ENCODE measurements at places on chromosomes 12 and 14.

GRCh38 chr12:11500188-11500860 lies 105.0 kb upstream of the PRB2 start:
- DNase-seq: peak; percentile 47

DNA sequence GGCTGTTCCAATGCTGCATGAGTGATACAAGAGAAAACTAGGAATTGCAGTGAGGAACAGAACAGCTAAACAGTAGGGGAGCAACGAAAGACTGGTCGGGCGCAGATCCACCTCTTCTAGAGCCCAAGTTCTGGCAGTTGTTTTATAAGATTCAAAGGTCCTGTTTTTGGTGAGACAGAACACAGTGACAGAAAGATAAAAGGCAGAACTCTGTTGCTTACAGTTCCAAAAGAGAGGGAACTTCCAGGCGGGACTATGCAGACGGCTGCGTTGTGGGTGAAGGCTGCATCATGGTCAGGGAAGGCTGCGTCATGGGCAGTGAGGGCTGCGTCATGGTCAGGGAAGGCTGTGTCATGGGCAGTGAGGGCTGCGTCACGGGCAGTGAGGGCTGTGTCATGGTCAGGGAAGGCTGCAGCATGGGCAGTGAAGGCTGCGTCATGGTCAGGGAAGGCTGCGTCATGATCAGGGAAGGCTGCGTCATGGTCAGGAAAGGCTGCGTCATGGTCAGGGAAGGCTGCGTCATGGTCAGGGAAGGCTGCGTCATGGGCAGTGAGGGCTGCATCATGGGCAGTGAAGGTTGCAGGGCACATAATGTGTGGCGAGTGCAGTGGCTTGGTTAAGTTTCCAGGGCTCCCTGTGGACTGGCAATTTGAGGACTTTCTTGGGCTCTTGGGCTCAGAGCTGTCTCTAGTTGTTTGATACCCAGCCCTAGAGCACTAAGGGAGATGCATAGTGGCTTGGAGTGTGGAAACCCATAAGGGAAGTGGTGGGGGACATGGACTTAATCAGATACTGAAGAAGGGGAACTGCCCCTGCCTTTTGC lies 619.9 kb downstream of the AACS start:
- no peak for DNase-seq

GRCh38 chr14:92718664-92719063 lies 29.8 kb downstream of the LGMN start:
- no peak for DNase-seq

- DNase-seq: no peak
Observed at GRCh38 chr12:11798856-11799501, 149.5 kb downstream of the ETV6 start.

DNA sequence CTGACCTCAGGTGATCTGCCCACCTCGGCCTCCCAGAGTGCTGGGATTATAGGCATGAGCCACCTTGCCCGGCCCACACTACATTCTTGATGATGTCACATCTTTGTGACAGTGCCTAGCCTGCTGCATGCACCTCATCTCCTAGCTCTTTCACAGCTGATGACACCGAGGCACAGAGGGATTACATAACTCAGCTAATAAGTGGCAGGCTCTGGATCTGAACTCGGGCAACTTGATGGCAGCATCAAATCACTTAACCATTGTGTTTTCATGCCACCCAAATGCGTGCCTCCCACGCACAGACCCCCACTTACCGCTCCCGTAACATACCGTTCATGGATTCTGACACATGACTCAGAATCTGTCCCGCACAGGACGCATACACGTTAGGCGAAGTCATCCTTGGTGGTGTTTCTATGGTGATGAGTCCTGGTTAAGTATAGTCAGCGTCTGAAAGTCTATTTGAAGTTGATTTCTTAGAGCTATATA lies 7.4 kb downstream of the TMEM120B start:
- DNase-seq: no peak

- DNase-seq: no peak
Observed at GRCh38 chr12:31245822-31246469, 80.0 kb downstream of the SINHCAF start.

GRCh38 chr14:102363182-102363943 lies 622 bp downstream of the TECPR2 start:
- DNase-seq: peak; percentile 7

DNA sequence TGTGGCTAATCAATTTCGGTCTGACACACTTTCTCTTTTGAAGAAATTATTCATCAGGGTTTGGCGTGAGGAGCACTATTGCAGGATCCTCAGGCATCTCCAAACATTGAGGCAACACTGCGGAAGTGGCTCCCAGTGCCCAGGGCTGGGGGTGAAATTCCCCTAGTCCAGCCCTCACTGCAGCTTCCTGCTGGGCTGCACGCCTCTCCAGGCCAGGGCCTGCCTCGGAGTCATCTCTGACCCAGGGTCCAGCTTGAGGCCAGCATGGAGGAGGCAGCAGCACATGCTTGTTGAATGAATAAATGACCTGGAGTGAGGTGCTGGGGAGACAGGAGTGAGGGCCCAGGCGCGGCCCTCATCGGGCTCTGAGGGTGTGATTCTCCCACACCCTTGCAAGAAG lies 36.0 kb upstream of the TDRD9 start:
- DNase-seq: no peak

DNA sequence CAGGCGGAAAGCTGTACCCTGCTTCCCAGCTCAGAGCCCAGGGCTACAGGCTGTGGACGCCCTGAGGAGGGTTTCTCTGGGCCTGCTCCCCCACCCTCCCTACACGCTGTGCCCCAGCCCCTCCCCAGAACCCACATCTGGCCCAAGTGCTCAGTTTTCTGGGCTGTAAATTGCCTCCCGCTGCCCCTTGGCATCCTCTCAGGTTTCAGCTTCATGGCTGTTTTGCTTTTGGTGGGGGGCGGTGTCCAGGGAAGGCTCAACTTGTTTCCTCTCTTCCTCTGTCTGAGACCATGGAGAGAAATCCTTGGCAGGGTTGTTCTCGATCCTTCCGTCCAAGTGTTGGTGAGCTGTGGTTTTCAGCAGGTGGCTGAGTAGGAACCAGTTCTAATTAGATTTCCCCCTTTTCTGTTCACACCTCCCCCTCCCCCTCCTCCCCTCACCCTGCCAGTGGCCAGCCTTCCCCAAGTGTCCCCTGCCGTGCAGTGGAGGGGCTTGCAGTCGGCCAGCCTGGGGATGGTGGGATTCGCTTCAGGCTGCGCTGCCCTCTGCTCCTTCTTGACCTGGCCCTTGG lies 61.8 kb downstream of the TSPAN9 start:
- DNase-seq: no peak
